ENCODE measurements at places on chromosomes 5 and 9.

DNA sequence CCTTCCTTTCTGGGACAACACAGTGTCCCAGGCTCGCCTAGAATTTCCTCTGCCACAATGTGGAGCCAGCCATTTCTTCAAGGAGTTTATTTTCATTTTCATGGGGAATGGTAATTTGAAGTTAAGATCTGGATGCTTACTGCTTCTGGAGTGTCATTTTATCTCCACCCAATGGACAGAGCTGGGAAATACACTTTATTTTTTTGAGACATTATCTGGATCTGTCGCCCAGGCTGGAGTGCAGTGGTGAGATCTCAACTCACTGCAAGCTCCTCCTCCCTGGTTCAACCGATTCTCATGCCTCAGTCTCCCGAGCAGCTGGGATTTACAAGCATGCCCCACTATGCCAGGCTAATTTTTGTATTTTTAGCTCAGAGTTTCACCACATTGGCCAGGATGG, 12.7 kb upstream of the THG1L start:
- DNase-seq, result peak; percentile 67

GRCh38 chr9:115300874-115301273, 182.9 kb upstream of the TNC start:
- DNase-seq, result no peak

- DNase-seq, result no peak
Observed at GRCh38 chr9:93824386-93825294, 130.5 kb downstream of the BARX1 start.

DNA sequence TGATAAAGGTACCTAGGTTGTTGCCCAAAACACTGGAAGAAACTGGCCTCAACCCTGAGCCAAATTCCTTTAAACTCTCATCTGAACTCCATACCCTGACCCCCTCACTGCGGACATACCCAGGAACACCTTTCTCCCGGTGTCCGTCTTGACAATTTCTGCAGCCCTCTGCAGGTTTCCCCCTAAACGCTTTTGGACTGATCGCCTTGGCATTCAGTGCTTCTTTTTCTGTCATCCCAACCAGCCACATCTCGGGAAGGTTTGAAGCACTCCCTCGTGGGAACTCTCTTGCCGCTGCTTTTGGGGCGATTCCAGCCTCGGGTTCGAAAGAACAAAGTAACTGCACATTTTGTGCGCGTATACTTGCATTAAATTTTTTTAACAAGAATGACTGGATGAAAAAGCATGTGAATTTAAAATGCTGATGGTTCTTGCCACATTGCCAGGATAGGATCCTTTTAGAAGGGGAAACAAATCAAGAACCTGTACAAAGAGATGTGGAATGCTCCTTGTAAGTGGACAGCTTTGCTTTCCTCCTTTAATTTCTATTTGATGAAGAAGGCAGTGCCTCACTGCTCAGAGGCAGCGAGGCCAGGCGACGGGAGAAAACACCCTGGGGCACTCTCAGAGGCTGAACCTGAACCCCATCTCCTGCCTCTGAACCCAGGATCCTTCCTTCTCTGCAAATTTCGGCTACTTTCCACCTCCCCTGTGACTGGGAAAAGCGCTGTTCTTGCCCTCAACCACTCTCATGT, 615 bp downstream of the PSMD5 start:
- DNase-seq, result no peak

DNA sequence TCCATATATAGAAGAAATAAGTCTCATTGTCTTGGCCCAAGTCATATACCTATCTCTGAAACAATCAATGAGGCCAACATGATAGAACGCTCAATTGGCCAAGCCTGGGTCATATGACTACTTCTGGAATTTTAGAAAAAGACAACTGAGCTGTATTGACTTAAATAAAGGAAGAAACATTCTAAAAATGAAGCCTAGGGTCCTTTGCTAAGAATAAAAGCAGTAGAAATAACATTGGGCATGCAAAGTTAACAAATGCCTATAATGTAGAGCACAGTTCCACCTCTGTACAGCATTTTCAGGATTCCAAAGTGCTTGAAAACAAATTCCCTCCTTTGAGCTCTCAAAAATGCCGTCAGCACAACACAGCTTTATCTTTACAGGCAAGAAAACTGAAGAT, 391.8 kb downstream of the PRELID2 start:
- DNase-seq, result no peak

DNA sequence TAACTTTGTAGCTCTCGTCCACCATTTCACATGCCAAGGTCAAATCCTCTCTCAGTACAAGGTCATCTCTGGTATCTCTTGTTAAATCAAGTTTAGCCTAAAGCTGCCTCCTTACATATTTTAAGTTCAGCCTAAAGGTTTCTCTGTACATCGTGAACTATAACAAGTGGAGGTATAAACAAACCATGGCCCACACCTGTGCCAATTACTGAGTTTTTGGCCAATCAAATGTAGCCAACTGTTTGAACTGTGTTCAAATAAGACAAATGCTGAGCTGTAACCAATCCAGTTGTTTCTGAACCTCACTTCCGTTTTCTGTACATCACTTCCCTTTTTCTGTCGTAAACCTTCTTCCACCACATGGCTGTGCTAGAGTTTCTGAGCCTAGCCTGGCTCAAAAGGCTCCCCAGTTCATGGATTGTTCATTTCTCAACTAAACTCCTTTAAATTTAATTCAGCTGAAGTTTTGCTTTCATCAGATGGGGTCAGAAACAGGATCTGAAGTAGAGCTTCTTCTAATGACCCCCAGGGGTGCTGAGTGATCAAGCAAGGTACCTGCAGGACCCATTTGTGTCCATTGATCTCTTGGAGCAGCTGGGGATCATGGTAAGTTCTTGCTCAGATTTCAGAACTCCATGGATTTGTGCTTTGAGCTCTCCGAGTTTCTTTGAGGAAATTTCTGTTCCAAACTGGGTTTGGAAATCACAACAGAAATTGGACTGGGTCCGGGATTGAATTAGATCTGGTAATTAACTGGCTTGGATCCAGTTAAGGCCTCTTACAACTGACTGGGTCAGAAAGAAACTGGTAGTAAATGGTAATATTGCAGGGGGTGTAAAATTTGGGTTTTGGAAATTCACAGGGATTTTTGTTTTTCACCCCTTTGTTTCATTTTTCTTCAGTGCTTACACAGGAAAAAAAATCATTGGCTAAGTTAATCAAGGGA, 11.0 kb upstream of the NANS start:
- DNase-seq, result peak; percentile 63

DNA sequence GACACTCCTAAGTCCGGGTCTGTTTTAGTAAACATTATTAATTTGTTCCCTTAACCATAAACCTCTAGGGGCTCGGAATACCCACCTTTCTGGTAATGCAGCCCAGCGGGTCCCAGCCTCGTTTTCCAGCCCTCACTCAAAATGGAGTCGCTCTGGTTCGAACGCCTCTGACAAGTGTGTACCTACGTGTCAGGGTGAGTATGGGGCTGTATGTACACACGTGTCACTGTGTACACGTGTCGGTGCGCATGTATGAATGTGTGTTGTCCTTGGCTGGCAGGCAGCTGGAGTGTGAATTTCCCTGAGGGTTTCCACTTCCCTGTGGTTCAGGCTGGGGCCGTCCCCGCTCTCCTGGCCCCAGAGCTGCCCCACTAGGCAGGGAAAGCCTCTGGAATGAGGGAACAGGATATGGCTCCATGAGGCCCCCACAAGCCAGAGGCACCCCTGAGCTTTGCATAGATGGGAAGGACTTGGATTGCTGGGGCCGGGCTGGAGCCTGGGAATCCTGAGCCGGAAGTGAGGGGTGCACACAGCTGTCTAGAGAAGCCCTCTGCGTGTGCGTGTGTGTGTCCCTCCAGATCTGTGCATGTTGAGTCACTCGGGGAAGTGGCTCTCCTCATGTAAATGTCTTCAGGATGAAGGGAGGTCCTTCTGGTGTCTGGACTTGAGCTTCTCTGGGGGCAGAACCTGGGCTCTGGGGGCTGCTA, 160.8 kb upstream of the IER5L start:
- DNase-seq, result no peak

DNA sequence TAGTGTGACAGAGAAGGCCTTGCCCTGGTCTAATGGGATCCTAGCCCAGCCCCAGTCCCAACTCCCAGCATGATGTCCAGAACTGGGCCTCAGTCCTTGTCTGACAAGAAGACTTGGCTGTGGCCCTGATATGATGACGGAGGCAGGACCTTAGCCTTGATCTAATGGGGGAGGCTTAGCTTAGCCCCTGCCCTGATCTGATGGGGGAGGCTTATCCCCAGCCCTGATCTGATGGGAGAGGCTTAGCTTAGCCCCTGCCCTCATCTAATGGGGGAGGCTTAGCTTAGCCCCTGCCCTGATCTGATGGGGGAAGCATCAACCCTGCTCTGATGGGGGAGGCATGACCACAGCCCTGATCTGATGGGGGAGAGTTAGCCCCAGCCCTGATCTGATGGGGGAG, 3.7 kb downstream of the PKN3 start:
- no peak for DNase-seq

DNA sequence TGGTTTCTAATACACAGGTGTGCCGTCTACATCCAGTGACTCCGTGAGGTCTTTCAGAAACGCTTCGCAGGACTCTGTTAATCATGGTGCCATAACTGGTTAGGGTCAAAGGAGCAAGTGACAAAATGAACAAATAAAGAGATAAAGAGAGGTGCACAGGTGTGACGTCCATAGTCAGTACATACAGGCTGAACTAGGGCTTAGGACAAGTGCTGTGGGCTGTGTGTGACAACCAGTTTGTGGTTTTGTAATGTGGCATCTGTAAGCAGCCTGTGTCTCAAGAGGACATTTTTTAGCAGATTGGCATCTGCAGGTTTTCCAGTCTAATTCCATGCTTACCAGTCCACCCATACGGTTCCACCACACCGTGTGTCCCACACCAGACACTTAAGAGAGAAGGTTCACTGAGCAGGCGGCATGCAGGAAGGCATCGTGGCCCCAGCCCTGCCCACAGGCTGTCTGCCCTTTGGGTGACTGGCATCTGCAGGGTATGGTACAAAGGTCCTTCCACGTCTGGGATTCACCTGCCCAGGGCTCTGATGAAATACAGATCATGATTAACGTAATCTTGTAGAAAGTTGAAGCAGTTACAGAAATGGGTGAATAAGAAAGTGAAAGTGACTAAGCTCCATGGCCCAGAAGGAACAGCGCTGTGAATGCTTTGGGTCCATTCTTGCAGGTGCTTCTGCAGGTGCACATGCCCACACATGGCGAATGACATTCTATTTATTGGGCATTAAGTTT, 26.9 kb downstream of the SRD5A1 start:
- DNase-seq, result no peak

DNA sequence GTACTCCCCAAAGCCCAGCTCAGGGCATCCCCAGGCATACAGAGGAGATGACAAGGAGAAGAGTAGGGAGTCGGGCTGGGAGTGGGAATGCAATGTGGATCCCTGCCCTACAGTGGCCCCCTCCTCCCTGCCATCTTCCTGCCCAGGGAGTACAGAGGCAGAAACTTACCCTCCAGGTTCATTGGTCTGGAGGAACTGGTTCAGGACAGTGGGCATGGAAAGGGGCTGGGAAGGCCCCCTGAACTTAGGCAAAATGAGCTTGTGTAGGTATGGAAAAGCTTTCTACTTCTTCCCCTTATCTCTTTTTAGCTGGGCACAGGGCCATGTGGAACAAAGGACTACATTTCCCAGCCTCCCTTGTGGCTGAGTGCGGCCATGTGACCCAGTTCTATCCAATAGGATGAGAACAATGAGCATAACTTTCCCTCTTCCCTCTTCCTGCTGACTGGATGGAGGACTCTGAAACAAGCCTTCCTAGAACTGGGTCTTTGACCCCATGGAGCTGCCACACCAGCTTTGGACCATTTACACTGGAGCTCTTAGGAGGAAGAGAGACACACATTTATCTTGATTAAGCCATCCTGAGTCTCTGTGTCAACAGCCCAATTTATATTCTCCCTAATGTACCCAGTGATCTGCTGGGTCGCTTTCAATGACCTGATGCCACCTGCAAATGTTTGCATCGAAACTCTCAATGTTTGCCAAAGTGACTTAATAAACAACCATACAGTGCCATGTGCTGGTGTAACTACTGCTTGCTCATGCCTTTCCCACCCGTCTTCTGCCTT, 25.0 kb upstream of the HMCN2 start:
- peak; percentile 63 for DNase-seq

- no peak for DNase-seq
Observed at GRCh38 chr9:14258660-14259239, 55.2 kb downstream of the NFIB start.

GRCh38 chr5:177366528-177367322, 9.0 kb downstream of the RGS14 start:
- DNase-seq, result no peak

DNA sequence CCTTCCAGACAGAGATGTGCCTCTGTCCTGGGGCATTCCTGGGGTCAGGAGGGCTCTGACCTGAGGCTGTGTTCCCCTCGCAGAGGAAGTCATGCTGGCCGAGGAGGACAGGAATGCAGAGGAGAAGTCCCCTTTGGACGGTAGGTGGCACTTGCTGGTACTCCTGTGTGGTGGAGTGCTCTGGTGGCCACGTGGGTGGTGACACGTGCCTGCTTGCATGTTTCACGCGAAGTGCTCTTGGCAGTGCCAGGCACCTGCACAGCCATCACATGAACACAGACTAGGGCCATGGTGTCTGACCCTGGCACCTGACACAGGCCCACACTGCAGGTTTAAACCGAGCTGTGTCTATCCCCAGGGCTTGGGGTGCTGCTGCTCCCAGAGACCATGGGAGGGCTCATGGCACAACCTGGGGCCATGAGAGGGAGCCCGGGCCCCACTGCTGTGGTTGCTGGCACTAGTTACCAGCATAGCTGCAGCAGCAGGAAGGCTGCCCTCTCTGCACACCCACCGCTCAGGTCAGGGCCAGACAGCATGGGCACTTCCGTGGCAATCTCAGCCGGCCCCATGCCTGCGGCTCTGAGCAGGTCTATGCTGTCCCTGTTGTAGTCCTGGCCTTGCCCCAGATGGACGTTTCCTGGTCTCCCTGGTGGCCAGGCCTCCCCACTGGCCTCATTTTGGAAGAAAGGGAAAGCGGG, 79.3 kb downstream of the CACNA1B start:
- DNase-seq, result no peak

DNA sequence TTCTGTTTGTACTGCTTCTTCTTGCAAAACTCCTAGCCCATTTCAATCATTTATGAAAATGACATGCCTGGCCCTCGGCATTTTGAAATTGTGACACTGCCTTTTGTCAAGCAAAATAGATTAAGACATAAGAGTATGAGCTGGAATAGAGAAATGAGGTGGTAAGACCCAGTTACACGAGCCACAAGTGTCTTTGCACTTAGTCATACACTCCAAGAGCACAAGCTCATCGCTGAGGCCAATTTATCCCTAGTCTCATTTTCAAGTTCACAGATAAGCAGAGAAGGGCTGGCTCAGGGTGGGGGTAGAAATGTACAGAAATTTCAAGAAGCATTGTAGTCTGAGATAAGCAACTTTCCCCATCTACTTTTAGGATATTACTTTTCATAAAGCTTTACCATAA, 40.6 kb upstream of the MAP1B start:
- DNase-seq, result no peak

GRCh38 chr5:143177263-143177983, 226.1 kb downstream of the NR3C1 start:
- no peak for DNase-seq

- DNase-seq, result no peak
Observed at GRCh38 chr5:177569894-177570293, 15.5 kb upstream of the FAM193B start.

All from CD4-positive, alpha-beta T cell treated with Interleukin-4 for 1 hour (primary cell).